ENCODE measurements at places on chromosomes 5 and 9.
A peak's percentile ranks its signal among the peaks of the same experiment; 100 is the strongest.

GRCh38 chr9:130498918-130499698 lies 54.3 kb downstream of the ASS1 start:
- DNase-seq, result no peak

DNA sequence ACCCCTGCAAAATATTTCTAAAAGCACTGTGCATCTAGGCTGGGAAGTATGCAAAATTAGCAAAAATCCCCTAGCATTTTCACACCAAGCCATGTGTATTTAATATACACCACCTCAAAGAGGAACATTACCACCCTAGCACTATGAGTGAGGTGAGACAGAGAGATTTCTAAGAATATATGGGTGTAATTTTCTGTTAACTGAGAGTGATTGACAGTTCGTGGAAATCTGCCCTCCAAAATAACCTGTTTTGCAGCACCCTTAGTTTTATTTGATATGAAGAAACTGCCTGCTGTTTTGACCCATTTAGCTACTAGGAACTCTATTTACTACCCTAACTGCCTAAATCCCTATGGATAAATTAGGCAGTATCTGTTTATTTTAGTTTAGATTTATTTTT lies 64.2 kb upstream of the CDKN2B start:
- DNase-seq, result no peak

- no peak for DNase-seq
Measured at GRCh38 chr9:33752130-33752637, 43.2 kb upstream of the PRSS3 start.

DNA sequence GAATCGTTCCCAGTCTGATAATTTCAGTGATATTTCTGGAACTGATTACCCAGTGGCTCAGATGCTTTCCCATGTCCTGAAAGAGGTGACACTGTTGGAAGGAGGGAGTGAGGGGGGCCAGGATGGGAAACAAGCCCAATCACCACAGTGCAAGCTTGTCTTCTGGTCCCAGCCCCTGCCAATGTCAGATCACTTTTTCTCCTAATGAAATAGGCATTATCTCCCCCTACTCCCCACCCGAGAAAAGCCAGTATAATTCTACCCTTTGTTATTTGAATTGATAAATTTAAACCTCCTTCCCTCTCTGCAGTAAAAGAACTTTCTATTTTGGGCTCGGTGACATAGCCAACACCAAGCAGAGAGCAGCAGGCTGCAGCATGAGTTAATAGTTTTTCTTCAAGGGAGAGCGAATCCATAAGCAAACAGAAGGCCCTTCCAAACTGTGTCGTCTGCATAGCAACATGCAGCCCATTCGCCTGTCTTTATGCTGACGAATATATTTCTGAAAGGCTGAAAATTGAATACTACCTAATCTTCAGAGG lies 14.6 kb upstream of the PPP2CA start:
- DNase-seq, result no peak

DNA sequence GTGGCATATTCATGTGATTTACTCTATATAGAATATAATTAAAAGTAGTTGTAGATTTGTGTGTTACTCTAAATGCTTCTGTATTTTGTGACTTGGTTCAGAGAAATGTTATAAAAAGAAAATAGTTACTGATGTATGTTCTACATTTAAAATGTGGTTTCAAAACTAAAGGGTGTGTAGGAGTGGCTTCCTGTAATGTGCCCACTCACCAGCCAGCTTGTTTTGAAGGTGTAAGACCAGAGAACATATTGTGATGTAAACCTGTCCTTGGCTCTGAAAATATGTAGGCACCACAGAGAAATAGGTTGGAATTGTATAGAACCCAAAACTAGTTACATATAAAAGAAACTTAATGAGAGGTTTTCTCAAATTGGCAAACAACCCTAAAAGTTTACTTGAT lies 51.2 kb upstream of the ARRDC3 start:
- no peak for DNase-seq

GRCh38 chr9:79023134-79023580 lies 548.6 kb upstream of the TLE4 start:
- no peak for DNase-seq

- no peak for DNase-seq
Measured at GRCh38 chr9:112119225-112120029, 55.7 kb downstream of the SUSD1 start.

DNA sequence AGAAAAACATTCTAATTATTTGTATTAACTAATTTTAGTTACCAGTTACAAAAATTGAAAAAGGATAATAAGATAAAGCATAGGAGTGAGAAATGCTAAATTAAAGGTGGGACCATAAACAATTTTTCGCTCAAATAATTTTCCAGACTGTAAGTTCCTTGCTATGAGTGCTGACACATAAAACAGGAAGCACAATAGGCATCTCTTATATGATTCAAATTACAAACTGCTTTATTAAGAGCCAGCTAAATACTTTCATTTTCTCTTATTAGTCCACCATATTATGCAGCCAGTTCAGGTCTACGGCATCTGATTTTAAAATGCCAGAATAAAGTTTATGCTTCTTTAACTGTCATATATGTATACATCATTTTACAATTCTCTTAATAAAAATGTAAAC lies 4.4 kb downstream of the RC3H2 start:
- DNase-seq, result no peak

GRCh38 chr5:54234304-54234933 lies 76.0 kb downstream of the ARL15 start:
- no peak for DNase-seq

- DNase-seq, result peak; percentile 32
Measured at GRCh38 chr9:123401879-123402513, 46.0 kb downstream of the CRB2 start.

- no peak for DNase-seq
Measured at GRCh38 chr5:36238502-36239295, 3.0 kb downstream of the NADK2 start.

DNA sequence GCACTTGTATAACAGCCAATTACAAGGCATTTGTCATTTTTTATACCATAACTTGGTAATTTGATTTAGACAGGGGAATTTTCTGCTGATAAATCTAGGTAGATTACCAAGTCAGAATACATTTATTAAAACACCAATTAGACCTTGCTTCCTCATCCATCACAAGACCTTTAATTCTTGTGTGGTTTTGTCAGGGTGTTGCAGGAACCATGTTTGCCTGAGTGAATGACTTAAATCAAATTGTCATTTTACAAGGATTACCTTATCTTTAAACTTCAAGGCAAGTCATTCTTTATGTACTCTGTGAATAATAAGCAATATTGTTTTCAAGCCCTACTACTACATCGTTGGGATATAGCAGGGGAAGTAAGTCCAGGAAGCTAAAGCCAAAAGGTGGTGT lies 257.7 kb downstream of the KCTD16 start:
- no peak for DNase-seq

DNA sequence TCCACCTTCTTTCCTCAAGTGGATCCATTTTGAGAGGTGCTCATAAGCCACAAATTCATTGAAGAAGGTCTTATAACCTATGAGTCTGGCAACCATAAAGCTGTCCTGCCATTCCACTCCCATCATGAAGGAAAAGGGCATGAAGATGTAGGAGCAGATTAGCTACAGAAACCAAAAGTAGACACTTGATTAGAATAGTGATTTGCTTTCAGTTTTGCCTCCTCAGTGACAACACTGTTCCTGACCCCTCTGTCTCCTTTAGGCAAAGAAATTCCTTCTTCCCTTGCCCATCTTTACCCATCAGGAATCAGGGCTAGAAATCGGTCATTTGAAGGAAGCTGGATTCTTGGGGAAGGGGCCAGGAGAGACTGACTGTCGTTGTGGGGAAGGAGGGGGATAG lies 55.2 kb downstream of the SLC28A3 start:
- DNase-seq, result no peak

GRCh38 chr5:66864240-66864884 lies 268.2 kb downstream of the MAST4 start:
- DNase-seq, result no peak

GRCh38 chr5:147509710-147510651 lies at the start of gene DPYSL3:
TSS of gene DPYSL3 (minus strand) at chr5:147510068. CDS start at chr5:147509858, 210 bp downstream.
- DNase-seq, result peak; percentile 51

DNA sequence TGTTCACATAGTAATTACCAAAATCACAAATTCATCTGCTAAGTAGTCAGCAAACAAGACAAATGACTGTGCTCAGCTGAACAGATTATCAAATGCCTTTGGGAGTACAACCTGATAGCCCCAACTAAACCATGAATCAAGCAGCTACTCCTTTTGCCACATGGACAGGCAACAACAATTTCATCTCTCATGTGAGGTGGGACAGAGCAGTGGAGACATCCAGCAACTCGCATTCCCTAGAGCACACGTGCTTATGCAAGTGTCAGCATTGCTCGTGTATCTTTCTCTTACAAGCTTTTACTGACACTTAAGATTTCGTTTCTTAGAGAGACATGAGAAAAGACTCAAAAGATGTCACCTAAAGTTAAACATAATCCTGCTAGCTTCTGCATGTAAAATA lies 42.7 kb upstream of the PPP2R2B start:
- DNase-seq, result no peak

DNA sequence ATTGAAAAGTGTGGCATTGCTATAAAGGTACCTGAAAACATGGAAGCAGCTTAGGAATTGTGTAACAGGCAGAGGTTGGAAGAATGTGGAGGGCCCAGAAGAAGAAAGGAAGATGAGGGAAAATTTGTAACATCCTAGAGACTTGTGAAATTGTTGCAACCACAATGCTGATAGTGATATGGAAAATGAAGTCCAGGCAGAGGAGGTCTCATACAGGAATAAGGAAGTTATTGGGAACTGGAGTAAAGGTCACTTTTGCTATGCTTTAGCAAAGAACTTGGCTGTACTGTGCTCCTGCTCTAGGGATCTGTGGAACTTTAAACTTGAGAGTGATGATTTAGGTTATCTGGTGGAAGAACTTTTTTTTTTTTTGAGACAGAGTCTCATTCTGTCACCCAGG lies 43.5 kb downstream of the PTPDC1 start:
- no peak for DNase-seq

GRCh38 chr5:68534131-68534940 lies 318.8 kb downstream of the PIK3R1 start:
- DNase-seq, result peak; percentile 17

GRCh38 chr5:176859916-176860315 lies 39.2 kb downstream of the HK3 start:
- DNase-seq, result no peak

DNA sequence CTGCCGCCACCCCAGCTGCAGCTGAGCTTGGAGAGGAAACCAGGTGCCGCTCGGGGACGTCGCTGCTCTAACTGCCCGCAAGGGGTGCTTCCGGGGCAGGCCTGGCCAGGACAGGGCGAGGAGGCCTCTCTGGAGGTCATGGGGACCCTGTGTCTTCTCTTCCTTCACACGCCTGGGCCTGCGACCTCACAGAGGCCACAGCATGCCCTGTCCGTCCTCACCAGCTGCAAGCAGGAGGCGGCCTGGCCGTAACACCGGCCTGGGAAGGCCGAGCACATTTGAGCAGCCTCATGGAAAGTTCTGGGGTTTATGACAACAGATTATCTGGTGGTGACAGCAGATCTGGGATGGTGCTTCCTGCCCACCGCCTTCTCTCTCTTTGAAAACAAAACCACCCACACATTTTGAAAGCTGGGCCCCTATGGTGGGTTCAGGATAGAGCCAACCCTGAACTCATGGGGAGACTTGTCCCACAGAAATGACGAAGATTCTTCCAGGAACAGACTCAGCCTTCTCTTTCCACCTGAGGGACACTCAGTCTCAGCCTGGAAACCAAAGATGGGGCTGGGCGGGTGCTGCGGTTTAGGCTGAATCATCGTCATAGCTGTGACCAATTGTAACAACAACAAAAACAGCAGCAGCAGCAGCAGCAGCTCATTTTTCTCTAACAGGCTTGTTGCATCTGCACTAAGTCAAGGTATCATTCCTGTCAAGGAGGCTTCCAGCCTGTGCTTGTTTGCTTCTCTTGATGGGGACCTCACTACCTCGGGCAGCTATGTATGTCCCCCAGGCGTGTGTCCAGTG lies 99.6 kb upstream of the RAPGEF1 start:
- no peak for DNase-seq

- no peak for DNase-seq
Measured at GRCh38 chr9:137951597-137952490, 74.3 kb downstream of the CACNA1B start.

DNA sequence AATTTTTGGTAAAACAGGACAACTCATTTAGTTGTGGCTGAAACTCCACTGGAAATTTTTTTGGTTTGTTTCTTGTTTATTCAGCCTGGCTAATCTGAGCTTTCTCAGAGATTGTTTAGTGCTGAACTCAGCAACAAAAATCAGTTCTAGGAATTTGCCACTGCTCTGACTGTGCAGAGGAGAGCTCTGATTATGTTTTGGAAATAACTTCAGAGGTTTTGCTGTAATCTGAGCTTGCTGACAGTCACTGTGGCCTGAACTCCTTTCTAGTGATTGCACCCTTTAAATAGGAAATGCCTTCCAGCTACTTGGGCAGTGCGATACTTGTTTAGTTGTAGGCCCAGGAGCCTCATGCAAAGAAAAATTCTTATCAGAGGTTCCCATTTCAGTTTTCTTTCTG lies 60.2 kb downstream of the OSTF1 start:
- DNase-seq, result no peak

GRCh38 chr9:96883922-96884321 lies 29.6 kb upstream of the ZNF782 start:
- DNase-seq, result no peak

- no peak for DNase-seq
Measured at GRCh38 chr5:149902177-149902576, 42.4 kb downstream of the PDE6A start.

DNA sequence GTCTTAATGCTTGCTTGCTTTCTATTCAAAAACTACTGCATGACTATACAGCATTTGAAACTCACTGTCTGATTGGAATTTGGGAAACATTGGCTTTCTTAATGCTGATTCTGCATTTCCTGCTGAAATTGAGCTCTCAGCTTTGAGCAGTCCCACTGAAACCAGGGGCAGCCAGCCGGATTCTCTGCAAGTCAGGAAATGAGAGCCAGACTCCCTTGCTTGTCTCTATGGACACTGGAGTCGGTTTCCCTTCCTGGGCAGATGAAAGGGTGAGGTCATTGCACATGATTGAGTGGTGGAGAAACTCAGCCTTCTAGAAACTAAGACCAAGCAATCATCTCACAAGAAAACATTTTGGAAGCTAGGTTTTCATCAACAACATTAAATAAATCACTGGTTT lies 119.7 kb upstream of the SPATA31C2 start:
- DNase-seq, result no peak

DNA sequence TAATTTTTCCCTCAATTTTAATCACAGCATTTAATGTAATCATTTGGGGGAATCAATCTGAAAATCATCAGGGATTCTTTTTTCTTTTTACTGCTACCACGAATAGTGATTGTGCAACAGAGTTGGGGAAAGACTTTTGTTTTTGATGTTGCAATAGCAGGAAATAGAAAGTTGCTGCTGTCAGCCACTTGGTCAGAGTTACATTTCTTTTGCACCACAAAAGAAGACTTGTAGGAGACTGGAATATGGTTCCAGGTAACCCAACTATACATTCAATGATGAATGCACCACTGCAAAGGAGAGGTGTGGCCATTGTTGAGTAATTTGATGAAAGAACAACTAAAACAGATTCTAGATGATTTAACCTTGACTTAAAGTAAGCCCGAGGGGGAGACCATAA lies 46.3 kb upstream of the PALM2AKAP2 start:
- no peak for DNase-seq

- DNase-seq, result no peak
Measured at GRCh38 chr9:114969269-114969668, 38.9 kb upstream of the TNFSF8 start.

- no peak for DNase-seq
Measured at GRCh38 chr9:17402309-17402708, 176.6 kb upstream of the SH3GL2 start.
